ENCODE measurements at places on chromosomes 11 and 22.

DNA sequence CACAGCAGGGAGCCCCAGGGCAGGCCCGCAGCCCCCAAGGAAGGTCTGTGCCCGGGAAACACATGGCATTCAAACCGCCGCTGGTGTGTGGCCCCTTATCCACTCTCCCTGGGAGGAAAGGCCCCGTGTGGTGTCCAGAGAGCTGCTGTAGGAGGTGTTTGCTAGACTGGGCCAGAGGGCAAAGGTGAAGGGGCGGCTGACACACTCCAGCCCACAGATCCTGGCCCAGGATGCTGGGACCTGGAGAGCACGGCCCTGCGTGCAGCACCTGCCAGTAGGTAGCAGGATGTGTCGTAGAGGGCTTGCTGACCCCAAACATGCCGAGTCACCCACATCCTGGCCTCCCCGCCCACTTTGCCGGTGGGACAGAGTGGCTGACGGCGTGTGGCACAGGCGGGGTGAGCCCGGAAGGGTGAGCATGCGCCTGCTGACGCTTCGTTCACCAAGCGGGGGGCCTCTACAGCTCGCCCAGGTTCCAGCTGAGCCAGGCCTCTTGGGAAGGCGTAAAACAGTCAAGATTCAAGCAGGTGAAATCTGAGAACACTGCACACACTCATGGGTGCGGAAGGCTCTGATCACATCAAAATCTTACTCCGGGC lies 11.0 kb downstream of the OSBPL5 start:
- peak; percentile 34 for DNase-seq

- no peak for DNase-seq
These were observed 270.2 kb downstream of the CTTN start for GRCh38 chr11:70668204-70669202.

DNA sequence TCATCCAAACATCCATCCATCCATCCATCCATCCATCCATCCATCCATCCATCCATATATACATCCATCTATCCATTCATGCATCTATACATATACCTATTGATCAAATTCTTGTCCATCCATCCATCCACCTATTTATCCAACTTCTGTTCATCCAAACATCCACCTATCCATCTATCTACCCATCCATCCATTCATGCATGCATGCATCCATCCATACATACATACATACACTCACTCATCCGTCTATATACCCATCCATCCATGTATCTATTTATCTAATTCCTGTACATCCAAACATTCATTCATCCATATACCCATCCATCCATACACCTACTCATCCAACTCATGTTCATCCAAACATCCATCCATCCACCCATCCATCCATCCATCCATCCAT lies 19.3 kb upstream of the YWHAH start:
- no peak for DNase-seq

DNA sequence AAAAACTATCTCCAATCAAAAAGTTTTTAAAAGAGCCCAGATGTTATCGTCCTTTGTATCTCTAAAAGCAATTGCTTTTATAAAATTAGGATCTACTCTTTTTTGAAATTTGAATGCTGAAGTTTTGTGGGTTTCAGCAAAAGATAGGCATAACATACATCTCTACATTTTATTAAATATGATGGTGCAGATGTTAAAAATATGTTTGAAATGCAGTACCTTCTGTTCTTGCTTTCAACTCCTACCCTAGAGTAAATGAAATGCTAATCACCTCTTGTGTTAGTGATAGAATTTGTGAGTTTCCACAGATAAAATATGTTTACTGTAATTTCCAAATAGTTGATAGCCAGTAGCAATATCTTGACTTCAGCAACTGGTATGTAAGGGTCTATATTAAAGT lies 95.7 kb upstream of the VPREB1 start:
- DNase-seq: no peak

- peak; percentile 7 for DNase-seq
These were observed 2.0 kb downstream of the CSRP3 start for GRCh38 chr11:19199771-19200170.

DNA sequence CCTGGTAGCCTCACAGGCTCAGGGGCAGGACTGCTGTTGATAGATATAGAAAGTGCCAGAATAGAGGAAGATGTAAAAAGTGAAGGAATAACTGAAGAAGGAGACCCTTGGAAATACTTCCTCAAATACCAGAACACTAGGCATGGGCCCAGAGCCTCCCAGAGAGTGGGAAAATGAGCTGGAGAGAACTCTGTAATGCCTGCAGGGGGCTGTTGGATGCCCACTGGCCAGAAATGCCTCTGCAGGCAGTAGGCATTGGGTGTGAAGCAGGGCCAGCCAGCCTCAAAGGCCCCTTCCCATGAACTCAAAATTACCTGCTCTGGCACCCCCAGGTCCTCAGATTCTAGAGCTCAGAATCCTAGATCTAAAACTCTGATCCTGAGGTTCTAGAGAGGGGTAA lies 15.1 kb downstream of the P2RY2 start:
- DNase-seq: no peak

GRCh38 chr22:49488943-49489342 lies 338.7 kb downstream of the BRD1 start:
- no peak for DNase-seq

DNA sequence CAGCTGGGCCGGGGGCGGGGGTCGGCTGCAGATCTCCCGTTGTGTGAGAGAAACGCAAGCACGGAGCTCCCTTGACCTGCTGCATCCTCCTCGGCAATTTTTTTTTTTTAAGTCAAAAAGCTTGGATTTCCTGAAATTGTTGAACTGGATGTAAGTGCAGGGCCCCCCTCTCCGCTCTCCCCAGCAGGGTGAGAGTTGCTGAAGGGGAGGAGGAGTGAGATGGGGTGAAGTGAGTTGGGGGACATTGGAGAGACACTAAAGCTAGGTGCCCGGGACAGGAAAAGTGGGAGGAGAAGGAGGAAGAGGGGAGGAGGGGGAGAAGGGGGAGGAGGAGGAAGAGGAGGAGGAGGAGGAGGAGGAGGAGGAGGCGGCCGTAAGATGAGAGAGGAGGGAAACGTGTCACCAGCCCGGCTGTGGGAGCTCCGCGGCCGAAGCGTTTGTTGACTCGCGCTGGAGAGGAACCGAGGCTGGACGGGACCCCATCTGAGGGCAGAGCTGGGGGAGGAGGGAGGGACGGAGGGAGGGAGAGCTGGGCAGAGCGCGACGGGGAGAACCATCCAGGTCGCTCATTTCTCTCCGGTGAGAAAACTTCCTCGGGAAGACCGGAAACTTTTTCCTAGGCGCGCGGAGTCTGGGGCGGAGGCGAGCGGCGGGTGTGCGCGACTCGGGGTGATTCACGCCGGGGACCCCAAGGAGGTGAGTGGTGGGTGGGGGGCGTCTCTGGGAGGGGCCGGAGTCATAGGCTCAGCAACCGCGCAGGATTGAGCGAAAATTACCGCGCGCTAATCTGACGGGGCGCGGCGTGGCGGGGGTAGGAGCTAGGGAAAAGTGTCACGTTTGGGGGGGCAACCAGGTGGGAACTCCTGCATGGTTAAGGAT lies 80.2 kb downstream of the PRR5L start:
- DNase-seq: peak; percentile 32

DNA sequence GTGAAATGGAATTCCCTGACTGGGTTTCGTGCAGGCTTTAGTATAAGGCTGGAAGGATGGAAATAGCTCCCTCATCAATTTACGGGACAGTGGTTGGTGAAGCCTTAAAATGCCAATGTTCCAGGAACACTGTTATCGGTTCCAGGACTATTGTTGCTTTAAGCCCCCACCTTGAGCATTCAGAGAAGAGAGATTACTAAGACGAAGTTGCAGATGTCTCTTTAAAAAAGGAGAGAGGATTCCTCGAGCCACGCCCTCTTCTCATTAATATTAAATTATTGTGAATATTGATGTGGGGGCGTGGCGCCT lies 195 bp upstream of the CREB3L1 start:
- DNase-seq: no peak

GRCh38 chr22:37659897-37660708 lies 1.6 kb downstream of the PDXP start:
- no peak for DNase-seq

- DNase-seq: no peak
These were observed 91.2 kb downstream of the CLPB start for GRCh38 chr11:72343006-72343756.

Data from RCC 7860 (cell line).